Sciatic nerve (tissue), 2 donors: ENCODE measurements at places on chromosomes 2 and 18.

GRCh38 chr2:10392951-10393639 lies 55.0 kb downstream of the ODC1 start:
- DNase-seq: no peak

- DNase-seq: peak; percentile 41
These were observed 47.7 kb downstream of the HS6ST1 start for GRCh38 chr2:128270672-128271596.

DNA sequence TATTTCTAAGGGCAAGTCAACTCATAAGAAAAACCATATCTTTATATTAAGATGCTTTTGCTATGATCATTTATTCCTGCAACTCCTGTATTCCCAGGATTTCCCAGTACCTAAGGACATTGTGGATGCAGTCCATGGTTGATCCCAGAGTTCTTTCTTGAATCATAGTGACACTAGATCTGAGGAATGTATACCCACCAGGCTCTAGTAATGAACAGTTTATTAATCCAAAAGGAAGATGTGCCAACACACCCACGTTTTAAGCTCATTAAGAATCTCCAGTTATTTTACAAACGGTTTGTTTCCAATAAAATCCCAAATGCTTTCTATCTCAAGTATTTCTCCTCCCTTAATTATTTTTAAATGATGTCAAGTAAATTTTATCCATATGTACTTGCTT lies 210.8 kb upstream of the ZEB2 start:
- no peak for DNase-seq

GRCh38 chr2:198054299-198054698 lies 249.9 kb downstream of the PLCL1 start:
- no peak for DNase-seq

DNA sequence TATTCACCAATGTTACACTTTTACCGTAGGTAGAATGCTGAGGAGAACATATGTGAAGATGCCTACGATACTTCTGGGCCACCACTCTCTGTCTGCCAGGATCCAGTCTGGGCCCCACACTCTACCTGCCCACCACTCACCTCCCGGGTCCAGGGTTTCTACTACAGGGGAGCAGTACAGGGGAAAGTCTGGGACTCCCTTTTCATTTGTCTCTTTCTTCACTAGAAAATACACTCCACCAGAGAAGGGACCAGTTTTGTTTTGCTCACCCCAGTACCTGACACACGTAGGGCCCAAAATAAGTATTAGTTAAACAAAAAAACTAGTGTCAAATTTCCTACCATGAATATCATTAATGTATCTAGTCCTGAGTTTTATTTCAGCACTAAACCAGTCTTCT lies 21.1 kb downstream of the KANSL3 start:
- no peak for DNase-seq
